ENCODE measurements at places on chromosomes 13 and 19.

- DNase-seq, result no peak
These were observed 146.9 kb upstream of the SOX21 start for GRCh38 chr13:94859278-94859691.

- DNase-seq, result no peak
These were observed 30.1 kb upstream of the OBI1 start for GRCh38 chr13:78689011-78689410.

GRCh38 chr19:57719424-57719823, 8.0 kb downstream of the ZNF671 start:
- no peak for DNase-seq

DNA sequence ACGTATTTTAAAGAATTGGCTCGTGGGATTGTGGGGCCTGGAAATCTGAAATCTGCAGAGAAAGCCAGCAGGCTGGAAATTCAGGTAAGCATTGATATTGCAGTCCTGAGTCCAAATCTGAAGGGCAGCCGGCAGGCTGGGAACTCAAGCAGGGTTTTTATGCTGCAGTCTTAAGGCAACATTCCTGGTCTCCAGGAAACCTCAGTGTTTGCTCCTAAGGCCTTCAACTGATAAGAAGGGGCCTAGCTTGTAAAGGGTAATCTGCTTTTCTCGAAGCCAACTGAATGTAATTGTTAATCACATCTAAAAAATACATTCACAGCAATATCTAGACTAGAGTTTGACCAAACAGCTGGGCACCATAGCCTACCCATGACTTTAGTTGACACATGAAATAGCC, 154.4 kb downstream of the EFNB2 start:
- DNase-seq, result no peak

- no peak for DNase-seq
These were observed 104.8 kb downstream of the WDFY2 start for GRCh38 chr13:51688937-51689662.

- no peak for DNase-seq
These were observed 239.3 kb downstream of the LMO7 start for GRCh38 chr13:75875450-75875849.

- no peak for DNase-seq
These were observed 1272.5 kb downstream of the OLFM4 start for GRCh38 chr13:54301085-54301484.

GRCh38 chr13:45374917-45375316, 33.9 kb upstream of the TPT1 start:
- no peak for DNase-seq

- DNase-seq, result no peak
These were observed 270.4 kb downstream of the DCT start for GRCh38 chr13:94209117-94209516.

DNA sequence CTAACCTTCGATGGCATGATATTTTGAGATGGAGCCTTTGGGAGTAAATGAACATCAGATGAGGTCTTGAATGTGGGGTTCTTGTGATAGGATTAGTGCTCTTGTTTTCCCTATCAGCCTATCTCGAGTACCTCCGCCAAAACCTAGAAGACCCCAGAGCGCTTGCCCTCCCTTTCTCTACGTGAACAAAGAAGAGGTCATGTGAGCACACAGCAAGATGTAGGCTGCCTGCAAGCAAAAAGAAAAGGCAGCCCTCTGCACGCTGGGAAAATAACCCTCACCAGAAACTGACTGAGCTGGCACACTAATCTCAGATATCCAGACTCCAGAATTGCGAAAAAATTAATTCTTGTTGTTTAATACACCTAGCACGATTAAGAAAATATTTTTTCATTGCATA, 799.8 kb upstream of the SLC10A2 start:
- DNase-seq, result no peak

GRCh38 chr19:35911173-35911572, 3.1 kb upstream of the TYROBP start:
- DNase-seq, result no peak

Data from CD4-positive, alpha-beta T cell treated with Interferon alpha-2 for 1 hour (primary cell).